NCI-H345 (cell line): ENCODE measurements at places on chromosomes 2 and 18.

GRCh38 chr2:443216-443615, 155.3 kb upstream of the ALKAL2 start:
- DNase-seq: no peak

GRCh38 chr18:59736061-59736460, 38.8 kb upstream of the CCBE1 start:
- no peak for DNase-seq

DNA sequence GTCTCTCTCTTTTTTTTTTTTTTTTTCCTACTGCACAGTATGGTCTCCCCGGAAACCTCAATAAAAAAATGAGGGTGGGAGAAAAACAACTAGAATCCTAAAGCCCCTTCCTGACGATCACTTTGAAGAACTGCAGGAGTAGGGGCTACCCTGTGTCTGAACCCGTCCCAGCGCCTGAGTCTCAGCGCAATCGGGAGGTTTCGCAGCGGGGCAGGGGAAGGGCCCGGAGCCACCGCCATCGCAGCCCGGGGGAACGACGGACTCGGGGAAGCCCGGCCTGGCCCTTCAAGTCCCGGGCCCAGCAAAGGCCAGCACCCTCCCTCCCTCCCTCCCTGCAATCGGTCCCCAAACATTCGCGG, 411 bp downstream of the NARS1 start:
- peak; percentile 40 for DNase-seq

DNA sequence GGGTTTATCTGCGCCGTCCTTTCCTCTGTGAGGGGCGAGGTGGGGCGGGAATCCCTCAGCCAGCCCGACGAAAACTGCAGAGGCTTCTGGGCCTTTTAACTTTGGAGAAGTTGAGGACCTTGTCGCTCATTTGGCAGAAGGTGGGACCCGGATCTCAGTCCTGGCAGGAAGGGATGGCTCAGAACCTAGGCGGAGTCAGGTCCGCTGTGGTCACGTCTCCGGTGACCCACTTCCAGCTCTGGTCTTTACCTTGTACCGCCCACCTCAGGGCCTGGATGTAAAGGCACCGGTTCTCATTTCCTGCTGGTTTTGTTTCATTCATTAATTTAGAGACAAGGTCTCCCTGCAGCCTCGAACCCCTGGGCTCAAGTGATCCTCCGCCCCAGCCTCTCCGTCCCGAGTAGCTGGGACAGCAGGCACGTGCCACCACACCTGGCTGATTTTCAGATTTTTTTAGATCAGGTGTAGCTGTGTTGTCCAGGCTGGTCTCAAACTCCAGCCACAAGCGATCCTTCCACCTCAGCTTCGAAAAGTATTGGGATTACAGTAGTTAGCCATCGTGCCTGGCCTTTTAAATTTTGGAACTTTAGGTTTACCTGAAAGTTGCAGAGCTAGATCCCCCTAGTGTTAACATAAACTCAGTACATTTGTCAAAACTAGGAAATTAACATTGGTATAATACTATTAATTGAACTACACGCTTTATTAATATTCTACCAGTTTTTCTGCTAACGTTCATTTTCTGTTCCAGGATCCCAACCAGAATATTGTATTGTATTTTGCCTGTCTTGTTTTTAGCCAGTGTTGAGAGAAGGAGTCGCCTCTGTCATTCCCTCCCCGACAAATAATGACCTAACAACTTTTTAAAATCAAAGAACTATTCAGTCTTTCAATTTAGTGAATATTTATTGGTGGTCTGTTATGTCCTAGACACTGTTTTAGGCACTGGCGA, 852 bp downstream of the POLI start:
- peak; percentile 65 for DNase-seq

- peak; percentile 55 for DNase-seq
Measured at GRCh38 chr2:48946449-48947048, 191.0 kb upstream of the LHCGR start.

- no peak for DNase-seq
Measured at GRCh38 chr18:31711365-31712172, 27.2 kb upstream of the B4GALT6 start.

GRCh38 chr2:42969231-42970150, 177.1 kb upstream of the HAAO start:
- DNase-seq: no peak

DNA sequence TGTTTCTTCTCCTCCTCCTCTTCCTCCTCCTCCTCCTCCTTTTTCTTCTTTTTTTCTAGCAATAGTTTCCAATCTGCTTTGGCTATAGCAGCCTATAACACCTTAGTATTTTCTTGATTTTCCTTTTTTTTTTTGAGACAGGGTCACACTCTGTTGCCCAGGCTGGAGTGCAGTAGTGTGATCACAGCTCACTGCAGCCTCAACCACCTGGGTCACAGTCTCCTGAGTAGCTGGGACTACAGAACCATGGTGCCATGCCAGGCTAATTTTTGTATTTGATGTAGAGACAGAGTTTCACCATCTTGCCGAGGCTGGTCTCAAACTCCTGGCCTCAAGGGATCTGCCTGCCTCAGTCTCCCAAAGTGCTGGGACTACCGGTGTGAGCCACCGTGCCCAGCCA, 10.7 kb upstream of the THNSL2 start:
- DNase-seq: no peak
